ENCODE measurements at places on chromosomes 6 and 20.
A peak's percentile ranks its signal among the peaks of the same experiment; 100 is the strongest.

- no peak for DNase-seq
These were observed 2.3 kb downstream of the MANBAL start for GRCh38 chr20:37291724-37292126.

DNA sequence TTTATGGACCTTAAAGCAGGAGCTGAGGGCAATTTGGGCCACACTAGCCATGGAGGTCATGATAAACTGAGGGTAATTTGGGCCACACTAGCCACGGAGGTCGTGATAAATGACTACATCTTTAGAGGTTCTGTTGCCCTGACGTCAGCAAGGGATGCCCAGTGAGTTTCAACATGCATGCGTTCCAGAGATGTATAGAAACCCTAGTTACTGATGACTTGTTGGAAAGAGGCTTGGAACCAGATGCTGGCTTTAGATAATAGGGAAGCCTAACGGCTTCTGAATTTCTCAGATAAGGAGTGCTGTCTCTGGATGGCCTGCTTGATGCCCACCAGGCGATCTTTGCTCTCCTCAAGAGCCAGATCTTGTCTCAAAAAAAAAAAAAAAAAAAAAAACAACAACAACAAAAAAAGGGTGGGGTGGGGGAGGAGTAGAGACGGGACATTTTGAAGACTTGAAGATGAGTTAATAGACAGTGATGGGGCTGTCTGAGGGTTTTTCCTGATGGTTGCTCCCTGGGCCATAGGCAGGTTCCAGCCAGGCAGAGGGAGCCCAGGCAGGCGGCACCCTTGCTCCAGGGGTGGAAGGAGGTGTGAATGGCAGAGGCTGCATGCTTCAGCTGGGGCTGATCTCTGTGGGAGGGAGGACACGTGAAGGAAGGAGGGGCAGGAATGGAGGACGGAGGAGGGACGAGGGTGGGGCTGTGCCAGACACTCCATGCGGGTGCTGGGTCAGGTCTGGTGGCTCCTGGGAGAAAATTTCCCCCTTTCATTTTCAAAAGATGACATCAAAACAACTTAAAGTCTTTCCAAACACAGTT is 27.0 kb upstream of the FRMD1 start:
- DNase-seq: peak; percentile 38

GRCh38 chr6:139449611-139450000 is 75.2 kb upstream of the CITED2 start:
- DNase-seq: peak; percentile 59

GRCh38 chr6:93327857-93328256 is 91.5 kb downstream of the EPHA7 start:
- no peak for DNase-seq

- no peak for DNase-seq
These were observed 3.2 kb upstream of the ZNF184 start for GRCh38 chr6:27476090-27476489.

DNA sequence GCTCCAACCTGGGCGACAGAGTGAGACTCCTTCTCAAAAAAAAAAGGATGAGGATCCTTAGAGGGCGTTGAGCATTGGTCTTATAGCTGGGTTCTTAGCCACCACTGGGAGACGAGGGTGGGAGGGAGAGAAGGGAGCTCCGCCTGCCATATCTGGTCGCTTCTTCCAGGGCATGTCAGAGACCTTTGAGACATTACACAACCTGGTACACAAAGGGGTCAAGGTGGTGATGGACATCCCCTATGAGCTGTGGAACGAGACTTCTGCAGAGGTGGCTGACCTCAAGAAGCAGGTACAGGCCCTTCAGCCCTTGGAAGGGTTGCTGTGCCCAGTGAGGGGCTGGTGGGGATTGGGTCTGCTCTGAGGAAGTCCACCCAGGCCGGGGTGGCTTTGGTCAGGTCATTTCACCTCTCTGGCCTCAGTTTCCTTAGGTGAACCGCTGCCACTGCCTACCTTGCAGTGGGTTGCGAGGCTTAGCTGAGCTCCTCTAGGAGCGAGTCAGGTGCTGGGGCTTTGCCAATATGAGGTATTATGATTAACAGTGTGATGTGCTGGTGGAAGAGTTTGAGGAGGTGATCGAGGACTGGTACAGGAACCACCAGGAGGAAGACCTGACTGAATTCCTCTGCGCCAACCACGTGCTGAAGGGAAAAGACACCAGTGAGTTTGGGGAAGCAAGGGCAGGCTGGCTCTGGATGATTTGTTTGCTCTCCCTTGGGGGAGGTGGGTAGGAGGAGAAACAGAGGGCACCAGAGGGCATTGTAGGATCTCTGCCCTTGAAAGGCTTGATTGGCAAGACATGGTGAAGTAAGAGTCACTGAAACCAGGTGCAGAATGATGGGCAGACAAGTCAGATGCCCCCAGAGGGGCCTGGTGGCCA is 8.5 kb downstream of the CNPY3 start:
- DNase-seq: no peak

- no peak for DNase-seq
These were observed 406.4 kb downstream of the QKI start for GRCh38 chr6:163820745-163821458.

DNA sequence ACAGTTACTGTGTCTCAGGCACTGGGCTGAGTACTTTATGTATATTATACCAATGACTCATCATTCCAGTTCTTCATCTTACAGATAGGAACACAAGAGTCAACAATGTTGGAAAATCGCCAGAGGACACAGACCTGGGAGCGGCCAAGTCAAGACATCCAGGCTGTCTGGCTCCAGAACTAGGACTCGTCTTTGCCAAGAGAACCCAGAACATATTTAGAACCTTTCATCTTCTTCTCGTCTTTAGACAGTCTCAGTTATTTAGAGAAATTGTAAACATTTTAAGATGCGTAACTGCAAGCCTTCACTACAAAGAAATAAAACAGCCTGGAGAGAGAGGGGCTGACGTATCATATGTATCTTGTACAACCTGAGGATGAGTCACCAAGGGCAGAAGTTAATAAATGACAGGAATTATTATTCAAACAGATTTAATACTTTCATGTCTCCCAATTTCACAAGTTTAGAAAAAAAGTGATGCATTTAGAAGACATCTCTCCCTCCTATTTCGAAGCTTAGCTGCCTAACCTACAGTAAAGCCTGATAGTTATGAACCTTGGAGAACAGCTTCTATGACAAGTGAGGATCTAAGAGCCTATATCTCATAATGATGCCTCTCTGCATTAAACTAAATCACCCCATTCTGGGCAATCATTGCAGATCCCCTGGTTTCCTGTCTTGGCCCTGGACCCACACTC is 43.4 kb downstream of the SLC22A3 start:
- peak; percentile 98 for DNase-seq

DNA sequence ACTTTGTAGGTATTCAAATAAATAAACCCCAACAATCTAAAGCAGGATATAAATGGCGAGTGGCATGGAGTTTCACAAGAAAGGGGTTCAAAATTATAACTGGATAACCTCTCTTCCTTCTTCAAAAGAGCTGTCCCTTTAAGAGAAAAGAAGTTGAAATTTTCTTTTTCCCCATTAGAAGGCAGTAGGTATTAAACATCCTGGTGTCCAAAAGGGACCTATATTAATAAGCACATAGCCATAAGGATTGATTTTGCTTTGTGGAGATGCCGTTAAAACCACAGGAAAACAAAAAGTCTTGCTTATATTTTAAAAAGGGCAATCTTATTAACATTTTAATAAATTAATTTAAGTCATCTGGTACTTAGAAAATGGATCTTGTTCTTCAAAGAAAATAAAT is 76.5 kb downstream of the LYRM4 start:
- DNase-seq: no peak

DNA sequence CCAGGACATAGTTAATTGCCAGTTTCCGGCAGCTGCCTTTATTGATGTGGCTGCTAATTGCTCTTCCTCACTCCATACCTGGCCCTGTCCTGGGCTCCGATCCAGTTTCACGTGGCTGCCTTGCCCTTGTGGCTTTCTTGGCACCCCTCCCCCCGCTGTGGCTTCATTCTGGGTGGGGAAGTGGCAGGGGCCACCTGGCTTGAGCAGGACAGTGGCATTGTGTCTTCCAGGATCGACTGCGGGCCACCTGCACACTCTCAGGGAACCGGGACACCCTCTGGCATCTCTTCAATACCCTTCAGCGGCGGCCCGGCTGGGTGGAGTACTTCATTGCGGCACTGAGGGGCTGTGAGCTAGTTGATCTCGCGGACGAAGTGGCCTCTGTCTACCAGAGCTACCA is 10.8 kb downstream of the MAVS start:
- DNase-seq: no peak

- DNase-seq: no peak
These were observed 506 bp downstream of the RGS17 start for GRCh38 chr6:153130515-153131036.

GRCh38 chr6:143538374-143538773 is 26.9 kb upstream of the FUCA2 start:
- DNase-seq: no peak
